ENCODE measurements at places on chromosomes 1 and 21.

DNA sequence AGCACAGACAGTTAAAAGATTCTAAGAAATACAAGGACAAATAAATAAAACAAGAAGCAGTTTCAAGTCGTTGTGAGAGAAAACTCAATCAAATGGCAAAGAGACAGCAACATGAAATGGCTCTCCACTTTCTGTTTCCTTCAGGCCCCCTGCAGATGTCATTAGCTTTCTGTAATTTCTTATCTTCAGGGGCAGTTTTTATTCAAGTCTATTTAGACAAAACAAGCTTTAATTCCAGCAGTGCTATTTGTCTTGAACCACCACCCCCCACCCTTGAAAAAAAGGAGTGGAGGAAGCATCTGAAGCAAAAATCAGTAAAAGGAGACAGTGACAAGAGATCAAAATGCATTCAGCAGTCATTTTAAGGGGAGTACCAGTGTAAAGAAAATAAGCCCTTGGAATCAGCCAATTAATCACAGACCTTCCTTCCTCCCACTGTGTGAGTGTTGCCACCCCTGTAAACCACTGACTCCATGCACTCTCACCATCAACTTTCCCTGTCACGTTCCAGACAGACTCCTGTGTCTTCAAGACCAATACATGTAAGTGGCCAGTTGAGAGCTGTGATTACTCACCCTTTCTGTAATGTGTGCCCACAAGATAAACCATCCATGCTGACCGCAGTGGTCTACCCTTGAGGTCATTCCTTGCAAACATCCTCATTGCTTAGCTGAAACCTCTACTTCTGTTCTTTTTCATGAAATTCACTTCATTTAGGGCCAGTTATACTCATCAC is 136.1 kb upstream of the HOOK1 start:
- no peak for DNase-seq

DNA sequence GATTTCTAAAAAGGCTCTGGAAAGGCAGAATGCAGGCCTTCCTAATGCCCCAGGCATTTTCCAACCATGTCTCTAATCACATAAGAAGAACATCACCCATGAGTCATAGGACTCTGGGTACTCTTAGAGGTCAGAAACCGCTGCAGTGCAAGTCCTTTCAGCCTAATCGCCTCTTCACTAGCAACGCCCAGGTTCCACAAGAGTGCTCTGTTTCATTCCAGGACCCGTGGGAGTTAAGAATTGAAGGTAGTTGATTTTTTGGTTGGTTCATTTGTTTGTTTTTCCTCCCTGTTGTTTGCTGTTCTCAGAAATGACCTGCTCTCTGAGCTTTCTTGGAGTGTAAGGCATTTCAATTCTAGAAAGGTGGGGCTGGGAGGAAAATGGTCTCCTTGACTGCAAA is 123.2 kb downstream of the NR5A2 start:
- no peak for DNase-seq

GRCh38 chr1:25817840-25818501 is 1.8 kb upstream of the MTFR1L start:
- no peak for DNase-seq

- DNase-seq, result no peak
Observed at GRCh38 chr1:237003516-237003915, 725 bp downstream of the MT1HL1 start.

DNA sequence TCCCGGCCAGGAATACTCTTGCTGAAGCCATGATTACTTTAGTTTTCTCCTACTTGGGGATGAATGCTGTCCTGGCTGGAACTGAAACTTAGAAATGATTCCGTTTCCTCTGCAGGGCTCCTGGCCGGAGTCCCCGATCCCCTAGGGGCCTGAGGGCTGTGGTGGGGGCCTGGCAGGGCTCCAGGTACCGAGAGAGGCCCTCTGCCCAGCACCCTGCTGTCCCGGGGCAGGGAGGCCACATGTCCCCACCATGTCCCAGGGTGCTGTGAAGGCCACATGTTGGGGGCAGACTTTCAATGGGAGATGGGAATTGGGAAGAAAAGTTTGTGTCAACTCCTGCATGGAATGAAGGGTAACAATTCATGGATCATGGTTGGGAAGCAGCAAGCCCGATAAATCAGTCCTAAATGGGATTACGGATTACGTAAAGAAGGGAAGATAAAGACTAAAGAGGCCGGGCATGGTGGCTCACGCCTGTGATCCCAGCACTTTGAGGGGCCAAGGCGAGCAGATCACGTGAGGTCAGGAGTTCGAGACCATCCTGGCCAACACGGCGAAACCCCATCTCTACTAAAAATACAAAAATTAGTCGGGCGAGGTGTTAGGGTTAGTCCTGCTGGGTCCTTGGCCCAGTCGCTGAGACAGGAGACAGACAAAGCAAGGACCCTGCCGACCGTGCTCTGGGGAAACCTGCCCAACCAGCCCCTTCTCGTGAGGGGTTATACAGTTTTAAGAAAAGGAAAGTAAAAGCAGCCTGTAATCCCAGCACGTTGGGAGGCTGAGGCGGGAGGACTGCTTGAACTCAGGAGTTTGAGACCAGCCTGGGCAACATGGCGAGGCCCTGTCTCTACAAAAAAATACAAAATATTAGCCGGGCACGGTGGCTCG is 37.6 kb downstream of the MORN1 start:
- DNase-seq, result no peak

All from activated CD4-positive, alpha-beta T cell treated with anti-CD3 and anti-CD28 coated beads for 24 hours (primary cell).